ENCODE measurements at places on chromosomes 5 and 9. TPM values are rescaled to one million over a fixed set of nuclear protein-coding genes. Genes with fewer than 3 reads are reported as not detected.

TSLP gene
- polyA plus RNA-seq: 0.57 TPM

FREM1 gene
- polyA plus RNA-seq: 31.1 TPM

FCN2 gene
- not detected for polyA plus RNA-seq

PPIP5K2 gene
- polyA plus RNA-seq: 87.3 TPM

PTGES gene
- polyA plus RNA-seq: 10.5 TPM

CCDC192 gene
- polyA plus RNA-seq: 1.3 TPM

PCDHB4 gene
- 2.6 TPM for polyA plus RNA-seq

GRCh38 chr5:157670662-157671591, at the start of gene C5orf52:
C5orf52 (plus strand) TSS chr5:157671533; CDS start chr5:157671615, 82 bp downstream.
- DNase-seq: peak; percentile 43

- no peak for DNase-seq
Observed at GRCh38 chr5:37619353-37619752, 220.5 kb downstream of the GDNF start.

GRCh38 chr9:105656131-105656921, 5.9 kb upstream of the TAL2 start:
- DNase-seq: no peak

DNA sequence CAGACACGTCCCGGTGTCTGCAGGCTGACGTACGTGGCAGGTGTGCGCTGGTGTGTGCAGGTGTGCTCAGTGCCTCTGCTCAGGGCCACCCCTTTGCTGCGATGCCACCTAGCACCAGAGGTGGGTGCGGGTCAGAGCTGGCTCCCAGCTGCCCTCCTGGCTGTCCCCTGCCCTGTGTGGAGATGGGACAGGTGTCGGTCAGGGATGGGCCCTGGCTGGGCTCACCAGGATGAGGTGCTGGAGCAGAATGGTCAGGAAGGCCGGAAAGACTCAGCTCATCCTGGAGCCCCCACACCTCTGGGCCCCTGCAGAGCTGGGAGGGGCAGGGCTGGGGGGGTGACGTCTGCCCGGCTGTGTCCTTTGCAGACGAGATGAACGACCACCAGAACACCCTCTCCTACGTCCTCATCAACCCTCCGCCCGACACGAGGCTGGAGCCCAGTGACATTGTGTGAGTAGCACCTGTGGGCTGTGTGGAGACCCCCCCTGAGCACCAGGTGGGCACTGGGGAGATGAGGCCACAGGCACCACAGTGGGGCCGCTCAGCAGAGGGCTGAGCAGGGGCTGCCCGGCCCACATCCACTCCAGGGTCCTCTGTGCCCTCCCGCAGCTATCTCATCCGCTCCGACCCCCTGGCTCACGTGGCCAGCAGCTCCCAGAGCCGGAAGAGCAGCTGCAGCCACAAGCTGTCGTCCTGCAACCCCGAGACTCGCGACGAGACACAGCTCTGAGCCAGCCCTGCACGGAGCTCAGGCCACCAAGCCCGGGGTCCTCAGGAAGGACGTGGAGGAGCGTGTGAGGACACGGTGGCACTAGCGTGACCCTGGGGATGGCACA, 89.7 kb downstream of the KCNT1 start:
- no peak for DNase-seq

DNA sequence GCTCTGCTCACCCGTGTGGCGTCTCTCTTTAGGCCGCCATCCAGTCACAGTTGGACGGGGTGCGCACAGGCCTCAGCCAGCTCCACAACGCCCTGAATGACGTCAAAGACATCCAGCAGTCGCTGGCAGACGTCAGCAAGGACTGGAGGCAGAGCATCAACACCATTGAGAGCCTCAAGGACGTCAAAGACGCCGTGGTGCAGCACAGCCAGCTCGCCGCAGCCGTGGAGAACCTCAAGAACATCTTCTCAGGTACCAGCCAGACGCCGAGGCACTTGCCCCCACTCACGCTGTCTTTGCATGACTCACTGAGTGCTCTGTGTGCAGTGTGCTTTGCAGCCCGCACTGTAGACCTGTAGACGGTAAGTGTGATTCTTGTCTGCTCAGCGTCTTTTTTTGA, 4.5 kb downstream of the EXOC3 start:
- no peak for DNase-seq

DNA sequence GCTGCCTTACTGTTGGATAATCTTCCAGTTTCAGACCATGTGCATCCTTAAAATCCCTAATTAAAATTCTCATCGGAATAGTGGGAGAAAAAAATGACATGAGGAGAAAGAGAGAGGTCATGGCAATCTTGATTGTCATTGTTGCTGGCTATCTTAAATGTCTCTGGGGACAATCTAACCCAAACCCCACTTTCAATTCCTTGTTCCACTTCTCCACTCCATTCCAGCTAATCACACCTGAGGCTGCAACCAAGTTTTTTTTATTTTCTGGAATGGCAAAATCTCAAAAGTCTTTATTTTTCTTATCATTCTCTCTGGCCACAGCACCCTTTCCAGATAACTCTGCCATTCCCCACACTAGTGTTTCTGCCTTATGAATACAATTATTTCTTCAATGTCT, 171.9 kb upstream of the RASA1 start:
- DNase-seq: no peak

DNA sequence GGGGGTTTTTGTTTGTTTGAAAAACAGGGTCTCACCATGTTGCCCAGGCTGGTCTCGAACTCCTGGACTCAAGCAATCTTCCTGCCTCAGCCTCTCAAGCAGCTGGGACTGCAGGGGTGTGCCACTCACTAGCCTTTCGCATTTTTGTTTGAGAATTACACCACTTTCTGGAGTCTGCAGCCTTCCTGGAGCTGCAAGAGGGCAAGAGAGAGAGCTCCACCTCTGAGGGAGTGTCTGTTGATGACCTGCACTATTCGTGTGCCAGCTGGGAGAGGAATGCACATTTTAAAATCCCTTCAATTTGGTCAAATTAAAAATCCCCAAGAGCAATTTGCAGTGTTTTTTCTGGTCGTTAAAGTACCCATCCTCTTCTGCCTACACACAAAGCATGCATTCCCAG, 5.0 kb upstream of the CKMT2 start:
- no peak for DNase-seq

GRCh38 chr5:134604908-134605307, 27.7 kb downstream of the SAR1B start:
- DNase-seq: no peak

- DNase-seq: no peak
Observed at GRCh38 chr5:69504036-69504435, 11.4 kb downstream of the OCLN start.

DNA sequence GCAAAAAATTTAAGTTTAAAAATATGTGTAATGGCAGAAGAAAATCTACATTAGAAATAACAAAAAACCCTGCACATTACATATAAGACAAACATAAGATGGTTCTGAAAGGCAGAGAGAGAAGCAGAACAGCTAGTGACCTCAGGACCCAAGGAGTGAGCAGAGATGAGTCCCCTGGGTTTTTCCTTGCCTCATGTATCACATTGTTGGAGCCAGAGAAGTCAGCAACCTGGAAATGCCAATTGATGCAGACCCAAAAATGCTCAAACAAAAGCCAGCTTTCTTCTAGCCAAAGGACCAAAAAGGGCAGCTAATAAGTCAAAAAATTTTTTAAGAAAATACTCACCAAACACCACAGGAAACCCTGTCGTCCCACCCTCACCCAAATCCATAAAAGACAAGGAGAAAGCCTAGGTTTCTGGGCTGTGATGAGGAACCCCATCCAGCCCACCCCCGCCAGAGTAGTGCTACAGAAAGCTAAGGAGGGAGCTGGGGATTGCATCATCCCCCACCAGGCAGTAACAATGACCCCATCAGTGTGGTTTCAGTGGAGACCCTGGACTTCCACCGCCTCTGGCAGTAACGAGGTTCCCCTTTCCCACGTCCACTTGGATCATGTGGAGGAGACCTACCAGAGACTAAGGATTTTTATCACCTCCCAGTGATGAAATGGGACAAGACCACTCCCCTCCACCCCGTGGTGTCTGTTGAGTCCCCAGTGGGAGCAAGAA, 17.6 kb downstream of the DENND1A start:
- no peak for DNase-seq

DNA sequence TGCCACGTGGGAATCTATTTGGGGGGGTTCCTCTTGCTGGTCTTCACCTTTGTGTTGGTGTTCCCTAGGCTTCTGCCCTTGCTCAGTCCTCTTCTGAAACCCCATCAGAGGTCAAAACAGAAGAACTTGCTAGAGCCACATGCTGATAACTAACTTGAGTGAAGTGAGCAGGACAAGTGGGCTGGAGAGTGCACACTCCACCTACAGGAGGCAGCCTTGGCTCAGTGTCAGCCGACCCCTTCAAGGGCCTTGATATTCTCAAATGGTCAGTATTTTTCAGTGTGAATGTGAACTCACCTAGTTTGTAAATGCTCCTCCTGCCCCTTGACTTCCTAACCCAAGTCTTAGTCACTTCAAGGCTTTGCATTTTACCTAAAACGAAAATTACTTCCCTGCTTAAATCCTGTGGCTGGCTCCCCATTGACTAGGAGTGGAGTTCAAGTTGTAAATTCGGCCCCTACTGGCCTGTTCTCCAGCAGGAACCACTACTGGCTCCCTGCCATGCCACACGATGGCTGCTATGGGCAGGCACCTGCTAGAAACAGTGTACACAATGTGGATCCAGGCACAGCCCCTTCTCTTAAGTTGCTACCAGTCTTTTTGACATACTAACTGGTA, 3.6 kb upstream of the SLC1A3 start:
- no peak for DNase-seq

- peak; percentile 84 for DNase-seq
Observed at GRCh38 chr5:158485604-158486081, 614.1 kb downstream of the EBF1 start.

DNA sequence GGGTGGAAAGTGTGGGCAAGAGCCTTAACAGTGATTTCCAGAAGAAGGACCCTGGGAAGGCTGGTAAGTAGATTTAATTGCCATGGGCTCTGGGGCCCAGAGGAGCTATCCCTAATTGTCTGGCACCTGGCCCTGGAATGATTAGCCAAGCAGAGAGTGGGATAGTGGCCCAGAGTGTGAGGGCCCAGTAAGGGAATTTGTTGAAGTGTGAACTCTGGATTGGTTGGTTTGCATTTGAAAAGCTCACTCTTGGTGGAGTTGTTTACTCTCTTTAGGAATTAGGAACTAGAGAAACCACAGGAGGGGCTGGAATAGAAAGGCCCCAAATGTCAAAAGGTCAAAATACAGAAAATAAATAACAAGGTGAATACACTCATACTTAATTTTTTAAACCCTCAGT, 207.1 kb downstream of the GABRG2 start:
- no peak for DNase-seq

DNA sequence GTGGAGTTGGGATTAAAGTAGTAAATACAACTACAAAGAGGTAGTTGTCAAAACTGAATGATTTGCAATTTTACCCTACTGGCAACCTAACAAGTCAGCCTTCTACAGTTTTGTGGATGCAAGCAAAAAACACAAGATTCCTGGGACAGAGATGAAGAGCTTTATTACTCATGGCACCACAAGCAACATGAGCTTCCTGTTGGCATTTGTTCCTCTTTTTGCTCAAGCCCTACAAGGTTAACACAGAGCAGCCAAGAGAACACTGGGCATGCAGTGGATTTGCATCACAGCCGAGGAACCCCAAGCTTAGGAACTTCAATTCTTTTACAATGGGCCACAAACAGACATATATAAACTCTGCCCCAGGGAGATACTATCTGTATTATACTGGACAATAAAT, 28.8 kb upstream of the DMAC1 start:
- DNase-seq: no peak

GRCh38 chr5:102531506-102531905, 32.7 kb upstream of the SLCO6A1 start:
- peak; percentile 22 for DNase-seq

DNA sequence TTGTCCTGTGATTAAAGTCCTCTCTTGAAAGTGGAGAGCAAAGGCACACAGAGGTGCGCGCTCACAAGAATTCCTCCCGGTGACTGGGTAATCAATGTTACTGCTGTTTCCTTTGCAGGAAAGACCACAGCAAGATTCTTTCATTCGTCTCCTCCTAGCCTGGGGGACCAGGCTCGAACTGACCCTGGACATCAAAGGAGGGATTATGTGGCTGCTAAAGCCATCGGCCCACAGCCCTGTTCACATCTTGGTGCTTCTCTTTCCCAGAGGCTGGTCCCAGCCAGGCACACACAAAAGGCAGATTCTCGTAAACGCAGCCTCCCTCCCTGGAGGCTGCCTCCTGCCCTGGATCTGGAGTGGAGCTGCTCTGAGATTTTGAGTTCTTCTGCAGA, 230.9 kb downstream of the FANCC start:
- no peak for DNase-seq

GRCh38 chr5:13218518-13218917, 726.0 kb downstream of the DNAH5 start:
- DNase-seq: no peak

DNA sequence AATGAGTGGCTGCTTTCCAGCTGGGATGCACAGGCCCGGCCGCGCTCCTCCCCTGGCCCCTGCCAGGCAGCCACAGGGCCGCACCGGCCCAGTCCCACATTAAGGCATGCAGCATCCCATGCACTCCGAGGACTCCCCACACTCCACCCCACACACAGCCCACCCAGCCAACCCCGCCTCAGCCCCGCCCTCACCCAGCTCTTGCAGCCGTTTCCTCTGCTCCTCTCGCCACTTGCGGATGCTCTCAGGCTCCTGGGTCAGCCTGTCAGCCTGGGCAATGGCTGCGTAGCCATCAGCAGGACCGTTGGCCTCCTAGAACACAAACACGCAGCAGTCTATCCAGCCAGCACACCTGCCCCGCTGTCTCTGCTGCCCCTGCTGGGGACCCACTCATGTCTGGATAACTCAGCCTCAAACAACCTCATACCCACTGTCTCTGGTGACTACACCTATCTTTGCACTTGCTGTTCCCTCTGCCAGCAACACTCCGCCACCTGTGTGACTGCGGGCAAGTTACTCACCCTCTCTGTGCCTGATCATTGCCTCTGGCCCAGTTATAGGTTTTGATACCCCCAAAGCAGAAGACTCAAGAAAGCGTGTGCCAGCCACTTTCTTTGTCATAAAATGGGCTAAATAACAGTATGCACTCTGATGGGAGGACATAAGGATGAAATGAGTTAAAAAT, 9.3 kb downstream of the HIGD2A start:
- DNase-seq: no peak

DNA sequence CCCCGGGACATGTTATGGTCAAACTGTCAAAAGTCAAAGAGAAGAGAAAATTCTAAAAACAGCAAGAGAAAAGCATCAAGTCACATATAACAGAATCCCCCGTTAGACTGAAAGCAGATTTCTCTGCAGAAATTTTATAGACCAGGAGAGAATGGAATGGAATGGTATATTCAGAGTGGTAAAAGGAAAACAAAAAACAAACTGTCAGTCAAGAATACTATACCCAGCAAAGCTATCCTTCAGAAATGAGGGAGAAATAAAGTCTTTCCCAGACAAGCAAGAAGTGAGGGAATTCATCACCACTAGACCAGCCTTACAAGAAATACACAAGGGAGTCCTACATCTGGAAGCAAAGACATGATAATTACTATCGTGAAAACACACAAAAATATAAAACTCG, 208.0 kb downstream of the CACNA1B start:
- DNase-seq: no peak

DNA sequence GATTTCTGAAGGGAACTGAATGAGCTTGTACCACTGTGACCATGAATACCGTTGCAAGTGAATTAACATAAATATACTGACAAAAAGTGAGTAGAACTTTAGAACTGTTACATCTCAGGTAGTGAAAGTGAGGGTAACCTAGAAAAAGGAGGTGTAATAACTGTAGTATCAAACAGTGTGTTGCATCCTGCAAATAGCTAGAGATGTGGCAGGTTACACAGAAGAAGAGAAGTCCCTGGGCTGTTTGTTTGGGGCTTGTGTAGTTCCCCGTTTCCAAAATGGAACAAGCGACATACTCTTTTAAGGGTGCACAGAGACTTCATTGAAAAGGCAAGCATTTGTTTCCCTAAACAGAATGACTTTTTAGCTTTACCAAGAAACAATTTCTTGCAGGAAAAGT, 214.8 kb downstream of the NR3C1 start:
- no peak for DNase-seq
